Activated T-cell treated with anti-CD3 and anti-CD28 coated beads, Interleukin-2, amount 50 U/mL, for 72 hours (primary cell): ENCODE measurements at places on chromosomes 3 and 15. TPM values are rescaled to one million over a fixed set of nuclear protein-coding genes. Genes with fewer than 3 reads are reported as not detected.

FILIP1L gene
- total RNA-seq, result 0.46 TPM

FEZF2 gene
- total RNA-seq, result not detected

- no peaks in the 10 kb centered on the region for H3K27me3 ChIP-seq
- peak overlapping the region; percentile 8 for H3K27ac ChIP-seq
- H3K36me3 ChIP-seq, result no peaks in the 10 kb centered on the region
- peaks cover 69% of the 10 kb centered on the region for H3K4me1 ChIP-seq
Measured at GRCh38 chr3:32246079-32246675, 7.7 kb downstream of the CMTM8 start.

EFCC1 gene
- 0.26 TPM for total RNA-seq

DNA sequence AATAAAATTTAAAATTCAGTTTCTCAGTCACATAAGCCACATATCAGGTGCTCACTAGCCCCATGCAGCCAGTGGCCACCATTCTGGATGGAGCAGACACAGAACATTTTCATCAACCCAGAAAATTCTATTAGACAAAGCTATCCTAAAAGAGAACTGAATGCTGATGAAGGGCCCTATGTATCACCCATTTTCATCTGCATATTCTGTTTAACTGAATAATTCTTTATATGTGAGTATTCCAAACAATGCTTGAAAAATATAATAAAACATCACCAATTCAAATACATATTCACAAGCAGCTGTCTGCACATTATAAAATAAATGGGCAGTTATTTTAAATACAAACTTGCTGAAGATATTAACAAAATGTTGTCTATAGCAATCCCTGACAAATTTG lies 14.2 kb upstream of the CFAP44 start:
- H3K36me3 ChIP-seq, result peaks cover 5% of the 10 kb centered on the region
- H3K4me3 ChIP-seq, result no peak overlapping the region
- no peak for DNase-seq
- H3K27ac ChIP-seq, result no peak overlapping the region
- no peaks in the 10 kb centered on the region for H3K27me3 ChIP-seq

DNA sequence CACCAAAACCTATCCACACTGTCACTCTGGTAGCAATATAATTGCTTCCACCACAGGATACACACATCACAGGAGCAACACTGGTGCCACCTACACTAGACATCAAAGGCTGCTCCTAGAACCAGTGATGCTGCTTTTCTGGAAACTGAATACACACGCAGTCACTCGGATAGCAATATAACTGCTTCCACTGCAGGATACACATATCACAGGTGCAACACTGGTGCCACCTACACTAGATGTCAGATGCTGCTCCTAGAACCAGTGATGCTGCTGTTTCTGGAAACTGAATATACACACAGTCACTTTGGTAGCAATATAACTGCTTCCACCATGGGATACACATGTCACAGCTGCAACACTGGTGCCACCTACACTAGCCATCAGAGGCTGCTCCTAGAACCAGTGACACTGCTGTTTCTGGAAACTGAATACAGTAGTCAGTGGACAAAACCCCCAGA lies 6.9 kb upstream of the TNFSF10 start:
- peak overlapping the region; percentile 72 for H3K27ac ChIP-seq
- H3K36me3 ChIP-seq, result no peaks in the 10 kb centered on the region
- peak overlapping the region; percentile 68 for H3K4me3 ChIP-seq
- DNase-seq, result peak; percentile 37
- H3K4me1 ChIP-seq, result peaks cover 39% of the 10 kb centered on the region

DNA sequence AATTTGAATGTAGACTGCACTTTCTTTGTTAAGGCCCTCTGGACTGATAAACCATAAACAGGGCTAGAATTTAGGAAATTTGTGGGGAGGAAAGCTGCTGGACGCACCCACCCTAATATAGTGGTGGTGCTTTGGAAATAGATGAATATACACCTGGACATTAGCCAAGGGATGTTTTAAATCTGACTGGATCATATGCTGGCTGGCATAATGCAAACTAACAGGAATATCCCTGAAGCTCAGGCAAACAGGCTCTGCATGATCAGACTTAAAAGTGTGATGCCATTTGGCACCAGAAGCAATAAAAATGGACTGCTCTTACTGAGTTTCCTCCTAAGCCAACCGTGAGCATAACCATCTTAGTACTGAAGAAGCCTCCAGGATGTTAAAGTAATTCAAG lies 465.8 kb upstream of the ROBO1 start:
- no peaks in the 10 kb centered on the region for H3K27me3 ChIP-seq
- no peaks in the 10 kb centered on the region for H3K4me1 ChIP-seq
- no peak overlapping the region for H3K4me3 ChIP-seq
- H3K27ac ChIP-seq, result no peak overlapping the region

DNA sequence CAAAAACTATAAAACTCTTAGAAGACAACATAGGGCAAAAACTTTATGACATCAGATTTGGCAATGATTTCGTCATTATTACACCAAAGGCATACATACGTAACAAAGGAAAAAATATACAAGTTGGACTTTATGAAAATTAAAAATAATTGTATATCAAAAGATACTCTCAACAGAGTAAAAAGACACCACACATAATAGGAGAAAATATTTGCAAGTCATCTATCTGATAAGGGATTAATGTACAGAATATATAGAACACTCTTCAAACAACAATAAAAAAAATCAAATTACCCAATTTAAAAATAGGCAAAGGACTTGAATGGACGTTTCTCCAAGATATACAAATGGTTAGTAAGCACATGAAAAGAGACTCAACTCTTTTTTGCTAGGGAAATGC lies 77.5 kb downstream of the RPL39L start:
- peak overlapping the region; percentile 60 for H3K27ac ChIP-seq
- H3K27me3 ChIP-seq, result no peaks in the 10 kb centered on the region
- DNase-seq, result no peak
- peaks cover 64% of the 10 kb centered on the region for H3K36me3 ChIP-seq
- H3K4me3 ChIP-seq, result no peak overlapping the region

MEIS2 gene
- not detected for total RNA-seq

NDUFAF3 gene
- total RNA-seq, result 35.1 TPM

TEX55 gene
- not detected for total RNA-seq

DNA sequence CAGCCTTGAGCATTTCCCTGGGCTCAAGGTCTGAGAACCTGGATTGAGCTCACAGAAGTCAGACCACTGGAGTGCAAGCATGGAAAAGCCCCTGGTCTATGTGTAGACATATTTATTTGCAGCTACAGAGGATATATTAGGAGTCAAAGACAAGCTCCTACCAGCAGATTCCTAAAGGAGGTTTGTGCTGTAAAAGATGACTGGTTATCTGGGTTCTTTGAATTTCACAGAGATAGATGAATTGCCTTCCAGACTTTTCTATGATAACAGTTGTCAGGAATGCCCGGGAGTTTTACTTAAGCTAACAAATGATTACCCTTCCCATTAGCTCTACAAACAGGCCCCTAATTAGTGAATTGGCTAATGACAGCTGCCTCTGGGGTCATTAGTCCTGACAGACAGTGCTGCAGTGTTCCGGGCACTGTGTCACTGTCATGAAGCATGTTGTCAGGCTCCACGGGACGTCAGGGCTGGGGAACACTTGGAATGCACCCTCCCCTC lies 48.8 kb upstream of the PLXNA1 start:
- no peak overlapping the region for H3K4me3 ChIP-seq
- H3K27ac ChIP-seq, result no peak overlapping the region
- no peaks in the 10 kb centered on the region for H3K36me3 ChIP-seq
- H3K27me3 ChIP-seq, result no peaks in the 10 kb centered on the region
- no peaks in the 10 kb centered on the region for H3K4me1 ChIP-seq

ZNF774 gene
- 0.60 TPM for total RNA-seq

- no peaks in the 10 kb centered on the region for H3K27me3 ChIP-seq
- no peak overlapping the region for H3K27ac ChIP-seq
- no peaks in the 10 kb centered on the region for H3K4me1 ChIP-seq
Measured at GRCh38 chr3:37937156-37937555, 53.4 kb upstream of the VILL start.

DNA sequence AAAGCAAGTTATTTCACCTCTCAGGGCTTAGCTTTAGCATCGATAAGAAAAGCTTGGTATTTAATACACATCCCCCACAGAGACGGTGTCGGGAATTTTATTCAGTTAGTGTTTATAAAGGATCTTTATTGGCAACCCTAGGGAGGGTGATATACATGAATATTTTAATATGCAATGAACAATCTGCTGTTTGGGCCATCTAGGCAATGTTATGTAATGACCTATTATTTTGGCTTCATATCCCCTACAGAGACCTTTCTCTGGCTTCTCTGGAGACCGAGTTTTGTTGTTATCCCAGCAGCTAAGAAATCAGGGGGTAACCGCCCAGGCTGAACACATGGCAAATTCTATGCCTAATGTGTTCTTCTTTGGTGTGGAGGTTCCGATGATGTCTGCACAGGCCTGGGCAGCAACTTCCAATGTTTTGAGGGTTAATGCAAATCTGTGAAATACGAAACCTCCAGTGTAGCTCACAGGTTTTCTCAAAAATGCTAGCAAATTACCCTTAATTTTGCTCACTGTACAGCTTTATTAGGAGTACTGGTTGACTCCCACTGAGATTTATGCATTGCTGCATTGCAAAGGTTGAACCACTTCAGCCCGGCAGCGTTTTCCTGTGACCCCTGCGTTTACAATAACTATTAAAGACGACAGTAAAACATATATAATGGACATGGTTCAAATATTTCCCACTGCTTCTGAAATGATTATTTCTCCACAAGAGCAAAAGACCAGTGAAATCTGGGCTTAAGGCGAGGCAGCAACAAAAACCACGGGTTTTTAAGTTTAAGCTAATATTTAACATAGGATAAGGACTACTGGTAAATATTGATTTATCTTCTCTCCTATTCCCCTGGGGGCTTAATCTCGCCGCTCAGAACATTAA lies 298.3 kb upstream of the NR2E3 start:
- H3K4me1 ChIP-seq, result no peaks in the 10 kb centered on the region
- DNase-seq, result no peak
- H3K27me3 ChIP-seq, result peaks cover 23% of the 10 kb centered on the region
- no peak overlapping the region for H3K4me3 ChIP-seq
- no peak overlapping the region for H3K27ac ChIP-seq

DNA sequence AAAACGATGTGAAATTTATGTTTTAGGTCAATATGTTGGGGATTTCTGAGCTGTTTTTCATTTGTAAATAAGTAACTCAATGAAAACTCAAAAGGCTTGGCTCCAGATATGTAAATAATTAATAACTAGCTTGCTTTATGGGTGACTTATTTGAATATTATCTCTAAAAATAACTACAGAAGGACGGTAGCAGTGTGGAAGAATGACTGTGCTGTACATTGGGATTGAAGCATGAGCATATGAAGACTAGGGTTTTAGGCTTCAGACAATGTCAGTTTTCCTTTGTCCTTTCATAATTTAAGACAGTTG lies 343.9 kb downstream of the GRM7 start:
- no peak overlapping the region for H3K27ac ChIP-seq
- no peaks in the 10 kb centered on the region for H3K36me3 ChIP-seq
- peaks cover 12% of the 10 kb centered on the region for H3K4me1 ChIP-seq
- DNase-seq, result no peak

- DNase-seq, result no peak
- H3K27ac ChIP-seq, result no peak overlapping the region
- no peaks in the 10 kb centered on the region for H3K4me1 ChIP-seq
- no peaks in the 10 kb centered on the region for H3K36me3 ChIP-seq
- H3K4me3 ChIP-seq, result no peak overlapping the region
- peaks cover 30% of the 10 kb centered on the region for H3K27me3 ChIP-seq
Measured at GRCh38 chr15:86178845-86179244, 99.2 kb downstream of the AGBL1 start.

- peaks cover 24% of the 10 kb centered on the region for H3K4me1 ChIP-seq
- peak overlapping the region; percentile 63 for H3K4me3 ChIP-seq
- peak overlapping the region; percentile 59 for H3K27ac ChIP-seq
- DNase-seq, result peak; percentile 25
- H3K36me3 ChIP-seq, result no peaks in the 10 kb centered on the region
Measured at GRCh38 chr3:189947948-189948723, 172.6 kb downstream of the P3H2 start.

- no peaks in the 10 kb centered on the region for H3K36me3 ChIP-seq
- H3K4me3 ChIP-seq, result no peak overlapping the region
- H3K27ac ChIP-seq, result no peak overlapping the region
- no peaks in the 10 kb centered on the region for H3K4me1 ChIP-seq
- no peaks in the 10 kb centered on the region for H3K27me3 ChIP-seq
Measured at GRCh38 chr3:163058031-163058854, 1561.6 kb downstream of the OTOL1 start.

SLC24A5 gene
- total RNA-seq, result not detected

GRCh38 chr3:38634111-38634510 lies 15.4 kb downstream of the SCN5A start:
- no peak for DNase-seq
- H3K27me3 ChIP-seq, result peaks cover 6% of the 10 kb centered on the region
- H3K4me1 ChIP-seq, result peaks cover 6% of the 10 kb centered on the region
- H3K4me3 ChIP-seq, result no peak overlapping the region

GRCh38 chr3:136162322-136162721 lies 33.8 kb downstream of the MSL2 start:
- no peak overlapping the region for H3K4me3 ChIP-seq
- no peak for DNase-seq
- no peak overlapping the region for H3K27ac ChIP-seq
- H3K36me3 ChIP-seq, result peaks cover 3% of the 10 kb centered on the region

CHRNA5 gene
- 2.6 TPM for total RNA-seq

DNA sequence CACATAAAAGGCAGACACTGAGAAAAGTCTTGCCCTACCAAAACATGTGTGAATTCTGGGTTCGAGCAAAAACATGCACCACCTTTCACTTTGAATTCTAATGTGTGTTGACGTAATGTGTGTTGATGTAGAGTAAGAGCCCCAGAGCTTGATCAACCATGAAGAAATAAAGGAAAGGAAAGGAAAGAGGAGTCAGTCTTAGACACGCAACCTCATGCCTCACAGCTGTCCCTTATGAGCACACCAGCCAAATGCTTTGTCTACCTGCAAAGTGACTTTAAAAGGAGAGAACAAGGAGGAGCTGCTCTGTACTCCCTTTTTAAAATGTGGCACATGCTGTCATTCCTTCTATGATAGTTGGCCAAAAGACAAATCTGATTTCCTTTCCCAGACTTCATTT lies 80.8 kb downstream of the RFTN1 start:
- H3K4me1 ChIP-seq, result peaks cover 14% of the 10 kb centered on the region
- H3K36me3 ChIP-seq, result peaks cover 18% of the 10 kb centered on the region
- H3K27ac ChIP-seq, result no peak overlapping the region
- no peaks in the 10 kb centered on the region for H3K27me3 ChIP-seq
- no peak for DNase-seq

SYNPR gene
- not detected for total RNA-seq
